ENCODE measurements at places on chromosomes 2 and 18.

- no peak for DNase-seq
These were observed 82.7 kb upstream of the SLC39A10 start for GRCh38 chr2:195574312-195574711.

- DNase-seq: no peak
These were observed 10.4 kb upstream of the FAM228A start for GRCh38 chr2:24164416-24164973.

- DNase-seq: no peak
These were observed 59.0 kb downstream of the TACR1 start for GRCh38 chr2:75140288-75140687.

GRCh38 chr2:33375054-33375453 is 101.4 kb upstream of the RASGRP3 start:
- no peak for DNase-seq

DNA sequence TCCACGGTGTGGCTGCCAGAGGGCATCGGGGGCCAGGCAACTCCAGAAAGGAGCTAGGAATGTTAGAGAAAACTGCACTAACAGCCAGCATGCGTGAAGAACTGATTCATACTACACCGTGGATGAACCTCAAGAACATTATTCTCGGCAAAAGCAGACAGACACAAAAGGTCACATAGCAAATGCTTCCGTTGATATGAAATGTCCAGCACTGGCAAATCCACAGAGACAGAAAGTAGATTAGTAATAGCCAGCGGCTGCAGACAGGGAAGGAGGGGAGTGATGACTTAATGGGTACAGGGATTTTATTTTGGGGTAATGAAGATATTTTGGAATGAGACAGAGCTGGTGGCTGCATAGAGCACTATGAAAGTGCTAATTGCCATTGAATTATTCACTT is 37.4 kb downstream of the SCTR start:
- DNase-seq: peak; percentile 41
